ENCODE measurements at places on chromosomes 7 and 10.

- DNase-seq: no peak
Measured at GRCh38 chr7:1103009-1103788, 15.3 kb downstream of the GPER1 start.

GRCh38 chr10:3467052-3467951 lies 294.7 kb upstream of the PITRM1 start:
- DNase-seq: no peak

DNA sequence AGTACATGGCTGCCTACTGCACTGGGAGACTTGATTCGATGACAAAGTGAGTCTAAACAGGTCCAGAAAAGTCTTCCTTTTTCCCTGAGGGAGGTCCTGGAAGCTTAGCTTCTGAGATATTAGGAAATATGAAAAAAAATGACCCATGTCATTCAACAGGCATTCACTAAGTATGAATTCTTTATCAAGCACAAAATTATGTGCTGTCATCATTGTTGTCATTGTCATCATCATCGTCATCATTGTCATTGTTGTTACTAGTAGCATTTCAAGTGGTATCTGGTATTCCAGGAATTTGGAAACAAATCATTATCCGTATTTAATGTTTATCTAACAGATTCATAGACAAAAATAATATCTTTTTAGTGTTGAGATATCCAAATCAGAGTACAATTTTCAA lies 49.7 kb upstream of the HECTD2 start:
- no peak for DNase-seq

DNA sequence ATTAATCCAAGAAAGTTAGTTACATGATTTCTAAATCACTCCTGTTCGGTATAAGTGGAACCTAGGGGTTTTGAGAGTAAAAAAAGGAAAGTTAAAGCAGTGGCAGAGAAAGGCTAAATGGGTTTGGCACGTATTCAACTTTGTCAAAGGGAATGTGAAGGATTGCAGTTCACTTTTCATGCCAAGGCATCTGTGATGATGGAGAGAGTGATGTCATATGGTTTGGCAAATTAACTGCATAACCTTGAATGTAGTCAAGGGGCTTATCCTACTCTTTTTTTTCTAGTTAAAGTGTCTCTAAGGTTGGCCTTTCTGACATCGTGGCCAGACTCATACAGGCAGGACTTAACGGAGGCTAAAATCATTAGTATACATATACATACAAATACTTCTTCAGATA lies 277.8 kb downstream of the EXOC4 start:
- no peak for DNase-seq

DNA sequence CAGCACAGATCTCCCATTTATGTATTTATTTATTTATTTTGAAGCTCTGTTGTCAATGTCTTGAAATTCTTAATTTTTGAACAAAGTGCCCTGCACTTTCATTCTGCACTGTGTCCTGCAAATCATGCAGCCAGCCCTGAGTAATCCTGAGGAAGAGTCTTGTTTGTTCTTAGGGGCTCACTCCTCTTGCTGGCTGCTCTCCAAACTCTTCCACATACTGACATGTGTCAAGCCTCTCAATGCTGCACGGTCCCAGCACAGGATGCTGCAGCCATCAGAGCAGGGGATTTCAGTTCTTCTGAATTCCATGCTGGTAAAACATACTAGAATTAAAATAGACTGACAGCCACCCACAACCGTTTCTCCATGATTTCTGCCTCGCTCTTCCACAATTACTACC lies 207.2 kb downstream of the PARD3 start:
- DNase-seq: no peak

- no peak for DNase-seq
Measured at GRCh38 chr10:52146766-52147165, 167.3 kb upstream of the DKK1 start.

DNA sequence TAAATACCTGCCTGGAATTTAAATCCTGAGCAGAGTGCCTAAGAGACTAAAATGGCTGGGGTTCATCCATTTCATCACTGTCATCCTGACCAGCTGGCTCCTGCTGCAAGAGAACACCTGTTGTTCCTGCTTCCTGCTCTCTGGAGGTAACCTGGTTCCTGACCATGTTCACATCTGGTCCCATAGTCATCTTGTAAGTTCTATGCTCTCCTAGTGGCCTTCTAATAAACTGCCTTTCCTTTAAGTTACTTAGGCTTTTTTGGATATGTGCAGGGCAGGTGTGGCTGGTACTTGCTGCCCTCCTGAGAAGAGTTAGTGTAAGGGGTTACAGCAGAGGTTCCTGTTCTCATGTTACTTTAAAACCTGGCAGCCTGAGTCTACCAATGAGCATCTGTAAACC lies 80.0 kb downstream of the NRCAM start:
- DNase-seq: no peak

DNA sequence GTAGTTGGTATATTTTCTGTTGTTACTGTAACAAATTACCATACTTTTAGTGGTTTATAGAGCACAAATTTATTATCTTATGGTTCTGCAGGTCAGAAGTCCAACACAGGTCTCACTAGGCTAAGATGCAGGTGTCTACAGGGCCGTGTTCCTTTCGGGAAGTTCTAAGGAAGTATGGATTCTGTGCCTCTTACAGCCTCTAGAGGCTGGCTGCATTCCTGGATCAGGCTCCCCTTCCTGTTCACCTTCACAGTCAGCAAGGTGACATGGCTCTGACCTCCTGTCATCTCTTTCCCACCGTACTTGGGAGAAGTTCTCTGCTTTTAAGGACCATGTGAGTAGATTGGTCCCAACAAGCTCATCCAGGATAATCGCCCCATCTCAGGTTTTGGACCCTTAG lies 37.3 kb downstream of the BMPR1A start:
- no peak for DNase-seq

- no peak for DNase-seq
Measured at GRCh38 chr10:35268791-35269257, 67.5 kb upstream of the CCNY start.

DNA sequence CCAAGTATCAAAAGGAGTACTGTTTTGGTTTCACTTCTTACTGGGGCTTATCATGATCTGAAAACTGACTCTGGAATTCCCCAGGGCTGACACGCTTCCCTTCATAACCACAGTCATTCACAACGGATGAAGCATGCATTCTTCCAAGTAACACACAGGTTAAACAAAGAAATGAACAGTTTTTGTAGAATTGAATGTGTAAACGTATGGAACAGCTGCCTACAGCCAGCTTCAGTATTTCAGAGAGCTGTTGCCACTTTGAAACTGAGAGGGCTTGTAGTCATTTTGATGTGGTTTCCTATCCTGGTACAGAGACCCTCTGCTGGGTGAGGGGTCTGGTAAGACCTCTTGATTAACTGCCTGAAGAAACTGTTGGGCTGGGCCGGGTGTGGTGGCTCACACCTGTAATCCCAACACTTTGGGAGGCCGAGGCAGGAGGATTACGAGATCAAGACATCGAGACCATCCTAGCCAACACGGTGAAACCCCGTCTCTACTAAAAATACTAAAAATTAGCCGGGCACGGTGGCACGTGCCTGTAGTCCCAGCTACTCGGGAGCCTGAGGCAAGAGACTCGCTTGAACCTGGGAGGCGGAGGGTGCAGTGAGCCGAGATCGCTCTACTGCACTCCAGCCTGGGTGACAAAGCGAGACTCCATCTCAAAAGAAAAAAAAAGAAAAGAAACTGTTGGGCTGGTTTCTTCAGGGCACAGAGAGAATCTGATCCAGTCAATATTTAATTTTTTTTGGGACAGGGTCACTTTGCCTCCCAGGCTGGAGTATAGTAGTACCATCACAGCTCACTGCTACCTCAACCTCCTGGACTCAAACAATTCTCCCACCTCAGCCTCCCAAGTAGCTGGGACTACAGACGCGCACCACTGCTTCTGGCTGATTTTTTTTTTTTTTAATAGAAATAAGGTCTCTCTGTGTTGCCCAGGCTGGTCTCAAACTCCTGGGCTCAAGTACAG lies 4.7 kb downstream of the NFE2L3 start:
- DNase-seq: no peak

DNA sequence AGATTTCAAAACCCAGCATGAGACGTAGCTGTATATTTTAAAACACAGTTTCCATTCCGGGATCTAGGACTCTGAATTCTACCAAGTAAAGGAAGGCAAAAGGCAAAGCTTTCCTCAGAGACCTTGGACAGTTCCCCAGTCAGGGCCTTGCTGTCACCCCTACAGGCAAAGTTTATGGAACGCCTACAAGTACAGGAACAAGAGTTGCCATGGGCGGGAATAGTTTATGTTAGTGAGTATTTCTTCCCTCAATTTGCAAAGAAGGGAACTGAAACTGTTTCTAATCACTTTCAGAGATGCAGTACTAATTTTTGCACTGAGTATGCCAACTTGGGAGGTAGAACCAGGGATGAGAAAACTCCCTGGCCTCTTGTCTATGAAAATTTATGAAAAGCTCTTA lies 68.2 kb upstream of the LRGUK start:
- no peak for DNase-seq

All from cortex of kidney (tissue), 1 donor.